NB4 (cell line): ENCODE measurements at places on chromosomes 12 and 14.

- DNase-seq, result no peak
Measured at GRCh38 chr12:103901518-103902173, 28.6 kb upstream of the HSP90B1 start.

DNA sequence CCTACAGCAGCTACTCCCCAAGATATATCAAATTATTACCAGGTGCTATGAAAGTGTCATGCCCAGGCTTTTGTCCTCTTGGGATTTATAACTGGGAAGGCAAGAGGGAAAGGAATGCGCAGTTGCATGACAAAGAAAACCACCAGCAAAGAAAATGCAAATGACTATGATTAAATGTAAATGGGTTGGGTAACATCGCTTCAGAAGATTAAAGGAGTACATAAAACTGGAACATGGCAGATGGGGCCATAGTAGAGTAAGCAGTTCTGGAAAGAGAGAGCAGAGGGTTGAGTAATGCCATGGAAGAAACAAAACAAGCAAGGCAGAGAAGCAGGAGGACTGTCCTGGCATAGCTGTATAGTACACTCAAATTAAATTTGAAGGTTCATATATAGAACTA is 493.1 kb downstream of the NOVA1 start:
- DNase-seq, result no peak

- no peak for DNase-seq
Measured at GRCh38 chr14:69715725-69716477, 51.0 kb upstream of the SRSF5 start.

- DNase-seq, result no peak
Measured at GRCh38 chr12:89504560-89505346, 19.8 kb downstream of the GALNT4 start.

DNA sequence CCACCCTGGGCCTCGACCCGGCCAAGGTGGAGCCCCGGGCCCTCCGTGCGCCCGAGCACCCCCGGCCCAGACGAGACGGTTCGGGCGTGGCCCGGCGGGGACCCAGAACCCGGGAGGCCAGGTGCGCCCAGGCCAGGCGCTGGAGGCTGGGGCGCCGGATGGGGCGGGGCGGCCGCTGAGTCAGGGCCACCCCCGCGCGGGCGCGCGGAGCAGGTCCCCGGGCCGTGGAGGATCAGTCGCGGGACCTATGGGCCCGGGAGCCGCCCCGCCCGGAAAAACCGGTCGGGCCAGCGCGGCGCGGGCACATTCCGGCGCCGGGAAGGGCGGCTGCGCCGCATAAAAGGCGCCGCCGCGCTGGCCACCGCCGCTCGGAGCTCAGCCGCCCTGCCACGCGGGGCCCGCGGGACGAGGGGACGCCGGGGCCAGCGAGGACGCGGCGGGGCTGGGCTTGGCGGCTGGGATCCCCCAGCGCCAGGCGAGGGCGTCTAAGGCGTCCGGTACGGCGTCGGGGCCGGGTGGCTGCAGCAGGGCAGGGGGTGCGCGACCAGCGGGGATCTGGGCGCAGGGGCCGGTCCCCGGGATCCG is 21.5 kb upstream of the KIF26A start:
- DNase-seq, result no peak

- no peak for DNase-seq
Measured at GRCh38 chr14:67690011-67690410, 5.6 kb downstream of the RDH11 start.

- no peak for DNase-seq
Measured at GRCh38 chr14:62768753-62769152, 276.5 kb downstream of the KCNH5 start.

GRCh38 chr14:32134448-32135097 is 57.5 kb downstream of the ARHGAP5 start:
- no peak for DNase-seq

DNA sequence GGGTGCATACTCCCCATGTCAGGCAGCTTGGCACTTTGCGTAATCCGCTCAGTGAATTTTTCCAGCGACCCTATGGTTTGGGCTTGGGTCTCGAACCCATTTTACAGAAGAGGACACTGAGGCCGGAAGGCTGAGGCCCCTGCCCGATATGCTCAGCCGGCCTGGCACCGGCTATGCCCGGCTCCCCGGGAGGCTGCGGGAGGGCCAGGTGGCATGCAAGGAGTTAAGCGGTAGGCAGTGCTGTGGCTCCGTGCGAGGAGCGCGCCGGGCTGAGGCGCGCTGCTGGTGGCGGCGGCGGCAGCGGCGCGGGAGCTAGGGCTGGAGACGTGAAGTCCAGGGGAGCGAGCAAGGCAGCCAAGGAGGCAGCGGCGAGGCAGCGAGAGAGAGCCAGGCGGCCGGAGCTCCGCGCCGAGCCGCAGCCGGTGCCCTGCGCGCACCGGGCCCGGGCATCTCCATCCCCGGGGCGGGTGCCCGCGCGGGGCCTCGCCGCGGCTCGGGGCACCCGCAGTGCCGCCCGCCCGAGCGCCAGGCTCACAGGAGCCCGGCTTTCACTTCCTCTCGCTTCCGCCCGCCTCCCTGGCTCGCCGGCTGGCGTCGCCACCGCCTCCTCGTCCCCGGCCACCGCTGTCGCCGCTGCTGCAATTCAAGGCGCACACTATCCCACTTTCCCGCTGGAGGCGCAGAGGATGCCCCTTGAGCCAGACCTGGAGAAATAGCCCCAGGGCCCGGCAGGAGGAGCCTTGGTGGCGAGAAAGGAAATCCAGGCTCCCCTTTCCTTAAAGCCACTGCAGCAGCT is at the start of gene WSCD2:
Gene WSCD2 (plus strand): TSS at position 272 of the 796 bp plus-strand sequence. CDS start 66,545 bp downstream, outside the sequence.
- DNase-seq, result peak; percentile 33

DNA sequence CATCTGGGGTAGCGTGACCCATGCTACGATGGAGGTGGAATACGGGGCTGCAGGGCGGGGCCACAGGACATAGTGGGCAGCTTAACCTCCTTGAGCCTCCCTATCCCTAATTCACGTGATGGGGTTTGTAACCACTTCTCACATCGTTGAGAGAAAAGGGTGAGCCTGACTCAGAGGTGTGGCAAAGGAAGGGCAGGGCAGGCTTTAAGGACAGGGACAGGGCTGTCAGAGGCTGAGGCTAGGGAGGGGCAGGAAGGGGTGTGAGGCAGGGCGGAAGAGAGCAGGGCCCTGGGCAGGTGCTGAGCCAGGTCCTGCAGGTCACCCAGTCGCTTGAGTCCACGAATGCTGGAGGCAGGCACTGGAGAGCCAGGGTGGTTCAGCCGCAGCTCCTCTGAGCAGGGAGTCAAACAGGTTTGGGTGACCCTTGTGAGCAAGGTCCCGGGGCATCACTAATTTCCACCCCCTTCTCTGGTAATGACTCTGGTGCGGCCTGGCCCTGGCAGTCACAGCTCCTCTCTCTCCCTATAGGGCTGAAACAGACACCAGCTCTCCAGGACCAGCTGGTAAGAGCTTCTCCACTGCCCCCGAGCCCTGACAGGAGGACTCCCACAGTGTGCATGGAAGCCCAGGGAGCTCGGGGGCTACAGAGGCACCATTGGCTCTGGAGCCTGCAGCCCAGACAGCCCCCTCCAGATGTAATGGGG is 7.5 kb upstream of the AQP2 start:
- no peak for DNase-seq

GRCh38 chr14:96252323-96252998 is 3.5 kb upstream of the BDKRB1 start:
- no peak for DNase-seq

DNA sequence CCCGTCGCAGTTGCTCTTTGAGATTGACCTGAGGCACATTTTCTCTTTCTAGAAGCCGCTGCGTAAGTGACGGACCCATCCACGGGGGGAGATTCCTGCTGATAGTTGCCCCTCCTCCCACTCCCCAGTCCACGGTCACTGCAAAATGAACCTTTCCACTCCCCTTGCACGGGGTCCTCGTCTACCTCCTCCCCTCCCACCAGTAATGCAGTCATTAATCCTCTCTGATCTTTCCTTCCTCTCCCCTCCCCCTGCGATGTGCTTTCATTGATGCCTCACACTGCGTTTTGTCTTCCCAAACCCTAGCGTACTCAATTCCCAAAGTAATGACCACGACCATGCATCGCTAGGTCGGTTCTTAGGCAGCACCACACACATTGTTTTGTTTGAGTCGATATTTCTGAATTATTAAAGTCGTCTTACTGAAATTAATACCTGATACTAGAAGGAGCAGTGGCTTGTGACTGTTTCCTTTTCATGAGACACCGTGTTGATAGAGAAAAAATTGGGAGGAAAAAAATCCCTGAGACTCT is 857 bp downstream of the ETNK1 start:
- peak; percentile 68 for DNase-seq

DNA sequence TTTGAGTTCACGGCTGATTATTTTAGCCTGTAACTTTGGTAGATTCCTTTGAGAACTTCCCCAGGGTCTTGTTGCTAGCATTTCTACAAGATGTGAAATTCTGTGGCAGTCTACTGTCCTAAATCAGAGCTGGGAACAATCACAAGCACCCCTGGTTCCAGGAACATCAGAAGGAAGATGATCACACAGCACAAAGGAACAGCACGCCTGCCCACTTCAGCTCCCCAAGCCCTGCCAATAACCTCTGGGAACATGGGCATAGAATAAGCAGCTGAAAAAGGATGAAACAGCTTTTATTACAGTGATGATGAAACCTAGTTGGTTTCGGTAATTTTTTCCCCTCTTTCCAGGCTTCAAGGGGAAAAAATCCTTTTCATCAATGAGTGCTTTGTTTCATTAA is 12.3 kb downstream of the GPR19 start:
- DNase-seq, result no peak

- DNase-seq, result no peak
Measured at GRCh38 chr14:99718811-99719192, 34.7 kb downstream of the CYP46A1 start.

- no peak for DNase-seq
Measured at GRCh38 chr14:69868363-69868963, 10.8 kb upstream of the SMOC1 start.

DNA sequence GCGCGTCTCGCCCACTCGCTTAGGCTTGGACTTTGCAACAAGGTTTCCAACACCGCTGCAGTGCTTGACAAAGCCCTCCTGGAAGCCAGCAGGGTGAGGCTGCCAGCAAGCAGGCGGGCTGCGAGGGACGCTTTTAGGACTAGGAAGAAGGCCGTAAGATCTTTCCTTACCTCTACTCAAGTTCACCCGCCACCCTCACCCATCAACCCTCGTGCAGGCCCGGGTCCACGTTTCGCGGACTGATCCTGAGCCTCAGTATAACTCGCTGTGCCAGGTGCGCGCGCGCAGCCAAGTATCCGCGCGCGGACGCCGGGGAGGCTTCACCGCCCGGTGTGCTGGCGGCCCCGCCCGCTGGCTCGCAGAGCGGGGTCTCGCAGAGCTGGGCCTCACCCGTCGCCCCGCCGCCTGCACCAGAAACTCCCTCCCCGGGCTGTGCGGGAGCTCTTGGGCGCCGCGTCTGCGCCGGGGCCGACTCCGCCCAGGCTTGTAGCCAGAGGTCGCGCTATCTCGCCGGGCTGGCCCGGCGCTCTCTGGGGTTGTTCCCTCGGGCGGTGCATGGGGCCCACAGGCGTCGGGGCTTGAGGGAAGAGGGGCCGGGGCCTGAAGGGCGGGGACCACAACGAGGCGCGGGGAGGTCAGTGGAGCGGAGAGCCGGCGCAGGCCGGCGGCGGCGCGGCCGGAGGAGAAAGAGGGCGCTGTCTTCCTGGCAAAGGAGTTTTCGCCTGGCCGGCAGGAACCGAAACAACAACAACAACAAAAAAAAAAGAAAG is 7.6 kb upstream of the SIX1 start:
- peak; percentile 76 for DNase-seq

GRCh38 chr12:2003676-2004112 is 563 bp downstream of the DCP1B start:
- no peak for DNase-seq
